Activated T-cell treated with anti-CD3 and anti-CD28 coated beads, Interleukin-2, amount 50 U/mL, for 48 hours (primary cell): ENCODE measurements at places on chromosomes 12 and 14.

DNA sequence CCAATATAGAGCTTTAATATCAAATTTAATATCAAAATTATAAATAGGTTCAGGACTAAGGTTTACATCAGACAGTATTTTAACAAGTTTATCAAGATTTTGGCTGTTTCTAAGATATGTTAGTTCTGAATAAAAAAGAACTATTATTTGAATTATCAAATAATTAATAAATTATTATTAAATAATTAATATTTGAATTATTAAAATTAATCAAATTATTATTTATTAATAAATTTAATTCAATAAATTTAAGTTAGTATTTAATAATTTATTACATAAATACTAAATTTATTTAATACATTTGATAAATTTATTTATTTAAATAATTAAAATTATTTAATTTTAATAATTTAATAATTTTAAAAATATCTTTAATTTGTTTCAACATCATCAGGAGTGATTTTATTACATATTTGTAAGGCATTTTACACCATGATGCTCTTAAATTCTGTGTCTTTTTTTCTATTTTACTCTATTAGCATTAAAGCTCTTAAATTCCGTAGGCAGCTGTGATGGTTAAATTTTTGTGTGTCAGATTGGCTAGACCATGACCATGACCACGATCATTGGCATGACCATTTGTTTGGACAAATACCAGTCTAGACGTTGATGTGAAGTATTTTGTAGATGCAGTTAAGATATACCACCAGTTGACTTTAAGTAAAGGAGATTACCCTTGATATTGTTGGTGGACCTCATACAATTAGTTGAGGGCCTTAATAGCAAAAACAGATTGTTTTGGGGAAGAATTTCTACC, 82.6 kb downstream of the BBS10 start:
- no peak for DNase-seq

GRCh38 chr12:12056951-12057350, 13.8 kb upstream of the BCL2L14 start:
- DNase-seq, result no peak

- DNase-seq, result peak; percentile 35
These were observed at the start of gene SIX4 for GRCh38 chr14:60723907-60724618. TSS of gene SIX4 (minus strand) at chr14:60724351. CDS start at chr14:60724074, 277 bp downstream.

- no peak for DNase-seq
These were observed 56.9 kb upstream of the E2F7 start for GRCh38 chr12:77122236-77122635.

GRCh38 chr12:124737040-124737419, 126.6 kb downstream of the SCARB1 start:
- DNase-seq, result no peak

- DNase-seq, result no peak
These were observed 65.3 kb downstream of the MAP1LC3B2 start for GRCh38 chr12:116624516-116624915.

DNA sequence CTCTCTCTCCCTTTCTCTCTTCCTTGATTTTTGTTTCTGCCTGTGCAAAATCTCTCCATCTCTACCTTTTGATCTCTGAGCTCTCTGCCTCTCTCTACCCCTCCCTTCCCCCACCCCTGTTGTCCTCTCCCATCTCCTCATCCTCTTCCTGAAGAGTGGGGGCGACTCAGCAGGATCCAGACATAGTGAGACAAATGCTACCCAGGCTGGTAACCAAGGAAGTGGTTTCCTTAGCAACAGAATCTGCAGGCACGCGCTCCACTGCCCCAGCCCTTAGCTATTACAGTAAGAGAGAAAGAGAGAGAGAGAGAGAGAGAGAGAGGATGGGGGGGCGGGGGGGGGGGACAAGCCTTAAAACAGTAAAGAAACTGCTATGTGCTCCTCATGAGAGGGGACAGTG, 85.6 kb downstream of the CMKLR1 start:
- DNase-seq, result no peak

DNA sequence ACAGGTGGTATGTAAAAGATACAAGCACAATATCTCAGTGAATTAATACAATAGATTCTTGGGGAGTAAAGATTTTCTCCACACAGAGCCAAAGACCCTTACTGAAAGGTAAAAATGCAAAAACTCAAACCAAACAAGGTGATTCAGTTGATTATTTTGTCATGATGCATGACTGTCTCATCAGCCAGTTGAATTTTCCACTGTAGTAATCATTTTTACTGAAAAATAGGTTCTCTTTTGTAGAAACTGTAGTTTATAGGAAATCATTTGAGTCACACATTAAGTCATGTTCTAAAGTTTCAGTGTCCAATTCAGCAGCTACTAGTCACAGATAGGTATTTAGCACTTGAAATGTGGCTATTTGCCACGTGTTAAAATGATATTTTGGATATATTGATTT, 53.6 kb downstream of the PPFIA2 start:
- no peak for DNase-seq

DNA sequence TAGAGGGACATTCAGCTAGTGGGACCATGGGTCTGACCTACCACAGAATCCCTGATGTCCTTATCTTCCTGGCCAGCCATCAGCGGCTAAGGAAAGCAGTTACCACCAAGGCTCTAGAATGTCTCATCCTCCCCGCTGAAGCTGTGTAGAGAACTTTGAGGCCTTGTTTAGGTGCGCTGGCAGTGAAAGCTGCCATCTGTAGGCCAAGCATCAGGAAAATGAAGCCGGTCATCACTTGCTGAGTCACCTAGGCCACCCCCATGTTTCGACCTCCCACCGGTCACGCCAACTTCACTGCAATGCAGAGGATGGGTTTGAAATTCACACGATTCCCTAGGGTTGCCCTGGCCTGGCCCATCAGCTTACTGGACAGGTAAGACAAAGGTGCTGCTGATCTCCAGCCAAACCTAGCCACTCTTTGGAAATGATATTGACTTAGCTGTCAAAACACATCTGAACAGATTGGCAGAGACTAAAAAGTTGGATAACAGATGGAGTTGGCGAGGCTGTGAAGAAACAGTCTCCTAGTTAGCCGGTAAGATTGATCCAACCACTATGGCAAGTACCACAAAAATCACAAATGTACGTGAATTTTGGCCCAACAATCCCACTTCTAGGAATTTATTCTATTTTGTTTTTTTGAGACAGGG, 52.0 kb downstream of the NOS1 start:
- DNase-seq, result no peak

DNA sequence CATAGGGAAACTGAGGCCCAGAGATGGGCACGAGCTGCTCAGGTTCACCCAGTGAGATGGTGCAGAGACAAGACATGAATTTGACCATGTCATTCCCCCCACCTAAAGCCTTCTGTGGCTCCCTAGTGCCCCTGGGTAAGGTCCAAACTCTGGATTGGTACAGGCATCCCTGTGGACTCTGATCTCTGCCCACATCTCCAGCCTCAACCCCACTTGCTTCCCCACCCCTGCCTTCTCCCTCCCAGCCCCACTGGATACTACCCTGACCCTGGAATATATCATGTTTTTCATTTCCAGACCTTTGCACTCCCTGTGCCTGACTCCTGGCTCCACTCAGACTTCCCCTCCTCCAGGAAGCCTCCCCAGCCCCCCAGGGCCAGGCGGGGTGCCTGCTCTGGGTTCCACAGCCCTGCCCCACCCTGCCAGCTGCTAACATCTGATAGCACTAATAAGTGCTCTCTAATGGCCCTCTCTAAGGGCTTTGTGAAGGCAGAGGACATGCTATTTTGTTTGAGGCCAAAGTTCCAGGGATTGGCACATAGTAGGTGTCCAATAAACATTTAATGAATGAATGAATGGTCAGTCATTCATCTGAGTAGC, 1.1 kb upstream of the SDSL start:
- no peak for DNase-seq

GRCh38 chr12:76137606-76138005, 53.1 kb upstream of the NAP1L1 start:
- no peak for DNase-seq

DNA sequence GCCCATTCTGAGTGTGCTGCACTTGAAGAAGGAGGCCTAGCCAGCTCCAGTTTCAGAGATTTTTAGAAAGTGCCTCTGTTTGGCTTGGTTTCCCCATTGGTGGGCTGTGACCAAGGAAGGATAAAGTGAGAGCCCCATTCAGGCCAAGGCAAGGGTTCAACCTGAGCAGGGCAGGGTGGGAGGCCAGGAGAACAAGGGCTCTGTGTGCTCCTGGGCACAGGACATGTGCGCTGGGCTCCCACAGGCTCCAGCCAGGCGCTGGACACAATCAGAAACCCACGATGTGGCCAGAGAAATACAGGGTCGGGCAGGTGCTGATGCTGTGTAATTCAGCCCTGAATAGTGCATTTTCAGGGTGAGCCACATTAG, 23.1 kb downstream of the WSCD2 start:
- DNase-seq, result no peak

DNA sequence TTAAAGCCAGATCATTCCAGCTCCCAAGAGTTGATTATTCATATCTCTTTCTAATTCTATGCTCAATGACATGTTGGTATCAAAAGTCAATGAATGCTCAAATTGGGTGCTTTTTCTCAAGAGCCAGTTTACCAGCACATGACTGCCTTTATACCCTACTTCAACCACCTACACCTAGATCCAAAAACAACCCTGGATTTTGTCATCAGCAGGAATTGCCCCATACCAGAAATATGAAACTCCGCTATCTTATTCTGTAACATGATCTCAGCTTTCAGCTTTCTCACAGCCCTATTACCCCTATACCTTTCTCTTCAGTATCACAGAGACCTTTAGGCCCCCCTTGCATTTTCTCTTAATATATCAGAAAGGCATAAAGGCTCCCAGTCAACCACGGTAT, 32.3 kb upstream of the ESR2 start:
- no peak for DNase-seq

- DNase-seq, result no peak
These were observed 59.8 kb upstream of the NOS1 start for GRCh38 chr12:117421068-117421752.

- no peak for DNase-seq
These were observed 106.8 kb downstream of the CALM1 start for GRCh38 chr14:90503582-90503981.

DNA sequence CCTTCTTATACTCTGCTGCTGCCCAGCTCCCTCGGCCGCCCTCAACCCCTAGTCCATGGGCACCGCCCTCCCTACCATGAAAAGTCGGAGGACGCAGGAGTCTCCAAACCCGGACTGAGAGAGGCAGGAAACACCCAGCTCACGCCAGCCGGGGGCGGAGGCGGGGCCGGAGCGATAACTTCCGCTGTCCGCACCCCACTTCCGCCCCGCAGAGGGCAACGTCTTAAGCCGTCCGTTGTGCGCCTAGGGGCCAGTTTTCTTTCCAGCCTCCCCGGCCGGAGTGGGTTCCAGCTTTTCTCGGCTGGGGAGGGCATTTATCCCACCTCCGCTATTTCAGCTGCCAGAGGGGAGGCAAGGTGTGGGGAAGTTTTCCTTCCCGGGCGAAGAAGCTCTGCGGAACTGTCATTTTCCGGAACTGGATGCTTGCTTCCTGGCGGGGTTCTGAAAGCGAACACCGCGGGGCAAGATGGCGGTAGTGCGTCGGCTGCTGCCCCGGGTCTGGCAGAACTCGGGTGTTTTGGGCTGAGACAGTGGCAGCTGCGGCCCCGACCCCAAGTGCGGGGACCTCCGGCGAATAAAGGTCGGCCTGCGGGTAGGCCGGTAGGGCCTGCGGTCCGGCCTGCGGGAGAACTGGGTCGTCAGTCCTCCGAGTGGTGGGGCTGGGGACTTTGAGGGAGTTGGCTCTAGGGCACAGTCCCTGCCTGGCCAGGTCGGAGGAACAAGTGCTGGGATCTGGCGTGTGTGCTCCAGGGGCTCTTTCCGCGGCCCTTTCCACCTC, at the start of the genes KCTD10 and UBE3B:
Gene KCTD10 (minus strand): TSS at position 116 of the 778 bp plus-strand sequence. CDS start 38 bp downstream, at position 78.
Gene UBE3B (plus strand): TSS at position 450 of the 778 bp plus-strand sequence. CDS start 5,918 bp downstream, outside the sequence.
- DNase-seq, result peak; percentile 92

GRCh38 chr14:67440513-67440912, 28.5 kb upstream of the PLEK2 start:
- no peak for DNase-seq

DNA sequence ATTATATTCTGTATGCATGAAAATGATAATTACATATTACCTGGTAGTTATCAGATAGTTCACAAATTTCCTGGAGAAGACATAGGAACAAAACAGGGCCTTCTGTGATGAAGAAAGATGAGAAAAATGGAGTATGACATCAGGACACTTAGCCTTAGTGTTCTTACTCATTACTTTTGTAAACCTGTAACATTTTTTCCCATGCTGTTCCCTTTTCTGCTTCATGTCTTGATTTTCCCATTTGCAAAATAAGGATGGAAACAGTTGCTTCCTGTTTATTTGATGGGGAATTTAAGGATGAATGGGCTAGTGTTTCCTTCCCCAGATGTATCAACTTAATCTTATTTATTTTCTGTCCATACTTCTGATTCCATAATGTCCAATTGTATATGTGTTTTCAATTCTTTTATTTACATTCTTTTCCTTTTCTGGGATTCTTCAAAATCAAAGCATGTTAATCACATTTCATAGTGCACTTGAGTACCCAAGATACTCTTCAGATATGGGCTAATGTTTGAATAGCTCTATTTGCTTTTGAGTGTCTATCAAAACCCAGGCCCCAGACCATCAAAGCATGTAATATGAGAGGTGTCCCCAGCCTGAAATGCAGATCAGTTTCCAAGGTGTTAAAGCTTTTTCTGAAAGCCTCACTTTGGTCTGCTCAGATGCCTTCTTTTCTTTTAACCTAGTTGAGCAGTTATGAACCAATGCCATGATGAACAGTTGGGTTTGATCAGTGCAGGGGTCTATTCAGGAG, 260.5 kb downstream of the RAD51B start:
- no peak for DNase-seq

DNA sequence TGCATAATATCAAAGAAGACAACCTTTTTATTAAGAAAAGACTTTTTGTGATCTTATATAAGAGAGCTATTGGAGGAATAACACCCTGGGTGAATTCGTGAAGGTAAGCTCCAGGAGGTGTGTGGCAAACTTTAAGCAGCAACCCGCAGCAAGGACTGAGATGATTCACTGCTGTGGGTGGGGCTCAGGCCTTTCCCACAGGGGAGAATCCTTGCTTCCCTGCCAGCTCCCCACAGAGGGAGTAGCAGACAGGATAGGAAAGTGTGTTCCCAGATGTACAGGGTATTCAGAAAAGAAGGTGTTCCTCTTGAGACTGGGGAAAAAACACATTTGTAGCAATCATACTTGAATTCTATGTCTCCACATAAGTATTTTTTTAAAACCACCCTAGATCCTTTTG, 9.2 kb downstream of the NDUFA12 start:
- no peak for DNase-seq

DNA sequence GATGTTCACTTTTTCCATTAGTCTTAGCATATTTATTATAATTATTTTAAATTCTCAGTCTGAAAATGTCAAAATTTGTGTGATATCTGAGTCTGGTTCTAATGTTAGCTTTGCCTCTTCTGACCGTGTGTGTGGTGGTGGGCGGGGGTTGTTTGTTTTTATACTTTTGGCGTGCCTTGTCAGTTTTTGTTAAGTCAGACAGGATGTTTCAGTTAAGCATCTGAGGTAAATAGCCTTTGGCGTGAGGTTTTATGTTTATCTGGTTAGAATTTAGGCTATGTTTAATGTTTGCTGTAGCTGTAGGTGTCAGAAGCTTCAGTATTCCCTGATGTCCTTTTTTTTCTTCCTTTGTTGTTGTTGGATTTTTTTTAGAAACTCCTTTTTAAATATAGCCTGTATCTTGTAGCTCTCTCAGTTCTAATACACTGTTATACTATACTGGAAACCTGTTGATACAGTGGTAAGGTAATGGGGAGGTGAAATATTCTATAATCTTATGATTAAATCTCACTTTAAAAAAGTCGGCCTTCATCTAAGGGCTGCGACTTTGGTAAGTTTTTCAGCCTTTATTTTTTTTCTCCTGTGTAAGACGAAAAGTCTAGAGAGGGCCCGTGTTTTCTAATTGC, 111.6 kb downstream of the SCAF11 start:
- DNase-seq, result no peak
